ENCODE measurements at places on chromosomes 12 and 14.
A peak's percentile ranks its signal among the peaks of the same experiment; 100 is the strongest.

- DNase-seq, result no peak
These were observed 268.2 kb downstream of the DPF3 start for GRCh38 chr14:72625689-72626088.

GRCh38 chr12:71691504-71692129, 5.7 kb downstream of the TMEM19 start:
- DNase-seq, result no peak

- DNase-seq, result no peak
These were observed 294.8 kb upstream of the SOX5 start for GRCh38 chr12:24244231-24244630.

DNA sequence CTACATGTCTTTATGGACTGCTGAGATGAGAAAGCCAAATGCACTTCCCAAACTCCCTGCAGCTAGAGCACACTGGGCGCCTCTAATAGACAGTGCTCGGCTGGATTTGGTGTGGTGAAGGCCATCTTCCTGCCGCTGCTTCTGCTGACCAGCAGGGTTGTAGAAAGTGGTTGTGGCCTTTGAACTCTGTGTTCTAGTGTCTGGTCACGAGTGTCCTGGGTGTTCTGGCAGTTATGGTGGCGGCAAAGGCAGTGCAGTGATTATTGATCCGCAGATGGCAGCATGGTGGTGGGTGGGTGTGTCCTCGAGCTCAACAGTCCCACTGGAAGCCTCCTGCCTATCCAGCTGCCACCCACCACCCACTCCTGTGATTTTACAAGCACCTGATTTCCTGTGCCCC, 43.4 kb downstream of the SMIM41 start:
- DNase-seq, result no peak

- no peak for DNase-seq
These were observed 41.1 kb downstream of the ATXN2 start for GRCh38 chr12:111558107-111558376.

DNA sequence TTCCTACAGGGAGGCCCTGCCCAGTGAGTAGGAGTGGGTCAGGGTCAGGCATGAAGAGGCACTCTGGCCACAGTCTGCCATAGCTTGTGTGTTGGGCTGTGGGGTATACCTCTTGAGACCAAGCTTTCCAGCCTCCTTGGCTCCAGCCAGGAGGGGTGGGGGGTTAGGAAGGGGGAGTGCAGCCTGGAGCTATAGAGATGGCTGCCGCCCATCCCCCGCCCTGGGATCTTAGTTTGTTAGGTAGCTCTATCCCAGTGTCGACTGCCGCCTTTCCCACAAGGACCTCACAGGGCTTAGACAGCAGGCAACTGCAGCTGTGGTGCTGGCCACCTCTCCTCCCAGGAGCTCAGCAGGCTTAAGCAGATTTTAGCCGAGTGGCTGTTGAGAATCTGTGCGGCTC, 216.4 kb downstream of the PLCZ1 start:
- no peak for DNase-seq

GRCh38 chr12:38744041-38744440, 161.3 kb downstream of the CPNE8 start:
- no peak for DNase-seq

DNA sequence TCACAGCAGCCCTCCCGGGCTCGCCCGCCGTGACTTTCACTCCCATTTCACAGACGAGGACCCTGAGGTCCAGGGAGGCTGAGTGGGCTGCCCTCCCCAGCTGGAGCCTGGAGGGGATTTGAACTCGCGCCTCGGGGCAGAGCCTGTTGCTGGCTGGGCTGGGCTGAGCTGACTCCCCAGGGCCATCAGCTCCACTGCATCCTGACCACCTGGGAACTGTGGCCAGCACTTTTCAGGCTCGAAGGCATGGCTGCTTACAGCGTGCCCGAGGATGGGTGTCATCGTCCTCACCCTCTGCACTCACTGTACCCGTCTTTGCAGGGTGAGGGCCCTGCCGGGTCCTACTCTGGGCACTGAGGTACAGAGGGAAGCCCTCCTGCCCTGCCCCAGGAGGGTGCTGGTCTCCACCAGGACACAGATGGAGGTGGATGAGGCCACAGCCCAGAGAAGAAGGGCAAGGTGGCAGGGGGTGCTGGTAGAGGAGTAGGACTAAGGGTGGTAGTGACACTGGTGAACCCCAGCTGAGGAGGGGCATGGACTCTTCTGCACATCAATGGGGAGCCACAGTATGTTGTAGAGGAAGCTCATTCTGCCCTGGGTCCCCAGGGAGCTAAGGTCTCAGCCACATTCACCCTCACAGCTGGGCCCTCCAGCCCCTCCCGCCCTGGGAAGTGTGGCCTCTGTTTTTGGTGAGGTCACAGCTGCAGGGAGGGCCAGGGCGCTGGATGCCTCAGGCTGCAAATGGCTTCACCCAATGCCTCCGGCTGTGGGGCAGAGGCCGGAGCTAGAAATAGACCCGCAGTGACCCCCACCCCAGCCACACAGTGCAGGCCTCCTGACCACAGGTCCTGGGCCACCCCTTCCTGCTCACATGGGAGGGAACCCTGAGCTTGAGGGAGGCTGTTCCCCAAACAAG, 365.1 kb upstream of the SFSWAP start:
- no peak for DNase-seq

DNA sequence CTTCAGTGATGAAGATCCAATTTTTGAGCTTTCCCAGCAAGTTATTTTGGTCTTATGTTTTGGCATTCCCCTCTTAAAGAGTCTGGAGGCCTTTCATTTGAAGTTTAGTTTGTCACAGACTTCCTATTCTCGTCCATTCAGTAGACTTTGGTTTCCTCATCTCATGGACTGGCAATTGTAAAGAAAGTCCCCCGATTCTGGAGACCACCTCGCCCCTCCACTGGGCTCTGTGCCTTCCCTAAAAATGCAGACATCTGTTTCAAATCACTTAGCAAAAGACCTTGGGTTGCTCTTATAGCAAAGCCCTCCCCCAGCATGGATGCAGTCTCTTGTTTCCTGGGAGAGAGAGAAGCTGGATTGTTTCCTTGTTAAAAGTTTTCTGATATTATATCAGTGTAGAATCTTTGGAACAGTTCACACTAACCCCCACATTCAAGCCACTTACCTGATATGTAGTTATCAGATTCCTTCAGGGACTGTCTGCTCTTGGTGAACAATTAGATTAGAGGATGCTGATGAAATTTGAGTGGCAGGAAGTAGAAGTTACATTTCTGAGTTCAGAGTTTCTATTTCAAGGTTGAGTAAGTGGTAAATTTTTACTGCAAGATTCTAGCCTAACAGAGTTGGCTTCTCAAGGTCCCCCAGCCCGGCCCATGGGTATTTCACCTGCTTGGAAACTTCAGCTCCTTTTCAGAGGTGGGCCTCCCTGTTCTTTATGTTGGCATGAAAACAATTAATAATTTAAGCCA, 56.3 kb downstream of the PLXNC1 start:
- no peak for DNase-seq

DNA sequence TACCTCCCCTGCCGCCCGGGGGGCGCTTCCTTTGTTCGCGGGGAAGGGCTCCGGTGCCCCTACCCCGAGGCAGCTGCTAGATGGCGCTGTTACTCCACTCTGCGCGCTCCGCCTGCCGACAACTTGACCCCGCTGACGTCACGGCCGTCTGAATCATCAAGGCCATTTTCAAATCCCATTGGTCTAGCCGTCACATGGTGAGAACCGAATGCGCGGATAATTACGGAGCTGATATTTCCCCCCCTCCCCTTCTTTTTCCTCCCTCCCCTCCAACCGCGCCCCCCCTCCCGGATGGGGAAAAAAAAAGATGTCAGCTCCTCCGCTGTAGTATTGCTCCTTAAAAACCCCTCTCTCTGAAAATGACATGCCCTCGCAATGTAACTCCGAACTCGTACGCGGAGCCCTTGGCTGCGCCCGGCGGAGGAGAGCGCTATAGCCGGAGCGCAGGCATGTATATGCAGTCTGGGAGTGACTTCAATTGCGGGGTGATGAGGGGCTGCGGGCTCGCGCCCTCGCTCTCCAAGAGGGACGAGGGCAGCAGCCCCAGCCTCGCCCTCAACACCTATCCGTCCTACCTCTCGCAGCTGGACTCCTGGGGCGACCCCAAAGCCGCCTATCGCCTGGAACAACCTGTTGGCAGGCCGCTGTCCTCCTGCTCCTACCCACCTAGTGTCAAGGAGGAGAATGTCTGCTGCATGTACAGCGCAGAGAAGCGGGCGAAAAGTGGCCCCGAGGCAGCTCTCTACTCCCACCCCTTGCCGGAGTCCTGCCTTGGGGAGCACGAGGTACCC, at the start of gene HOXC10:
HOXC10 (plus strand) TSS at position 246 of the 791 bp plus-strand sequence; CDS start at position 360, 114 bp downstream.
- peak; percentile 77 for DNase-seq

GRCh38 chr14:95322651-95323050, 2.9 kb upstream of the CLMN start:
- no peak for DNase-seq

- DNase-seq, result no peak
These were observed 112.6 kb upstream of the CNTN1 start for GRCh38 chr12:40579687-40580086.

- no peak for DNase-seq
These were observed 7.3 kb upstream of the TMEM119 start for GRCh38 chr12:108605000-108605689.

DNA sequence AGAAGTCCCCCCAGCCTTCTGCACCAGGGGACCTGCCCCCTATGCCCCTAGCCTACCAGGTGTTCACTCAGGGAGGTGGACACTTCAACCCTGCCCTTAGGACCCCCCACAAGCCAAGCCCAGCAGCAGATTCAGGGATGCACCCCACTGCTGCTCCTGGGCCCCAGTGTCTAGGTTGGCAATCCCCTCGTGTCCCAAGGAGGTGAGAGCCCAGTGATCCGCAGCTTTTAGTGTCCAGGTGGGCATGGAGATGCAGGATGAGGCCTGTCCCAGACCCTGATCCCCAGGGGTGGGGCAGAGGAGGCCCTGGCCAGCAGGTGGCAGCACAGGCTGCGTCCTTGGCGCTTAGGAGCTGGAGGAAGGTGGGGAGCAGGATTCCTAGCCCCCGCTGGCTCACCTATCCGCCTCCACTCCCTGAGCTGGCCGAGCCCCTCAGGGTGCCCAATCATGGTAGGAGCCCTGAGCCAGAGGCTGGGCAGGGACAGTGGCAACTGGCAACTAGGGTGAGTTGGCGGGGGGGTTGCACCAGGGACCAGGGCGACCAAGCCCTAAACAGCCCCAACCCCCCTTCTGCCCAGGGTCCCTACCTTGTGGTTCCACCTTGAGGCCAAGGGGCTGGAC, 4.1 kb downstream of the CKB start:
- DNase-seq, result peak; percentile 32

GRCh38 chr12:79183926-79184325, 319.4 kb downstream of the SYT1 start:
- DNase-seq, result no peak

DNA sequence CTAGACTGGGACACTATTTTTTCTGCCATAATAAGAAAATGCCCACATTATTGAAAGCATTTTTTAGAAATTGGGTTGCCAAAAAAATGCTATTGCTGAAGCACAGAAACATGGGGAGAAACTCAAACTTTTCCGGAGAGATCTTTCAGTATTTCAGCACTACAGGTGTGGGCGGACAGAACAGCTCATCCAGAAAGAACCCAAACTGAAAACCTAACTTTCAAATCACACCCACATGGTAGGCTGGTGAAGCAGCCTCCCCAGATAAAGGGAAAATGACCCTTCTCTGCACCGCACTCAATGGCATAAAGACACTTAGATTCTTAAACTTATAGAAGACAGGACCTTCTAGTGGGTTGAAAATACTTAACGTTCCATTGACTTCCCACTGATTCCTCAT, 62.3 kb upstream of the TMPO start:
- DNase-seq, result no peak

GRCh38 chr14:27314231-27314630, 716.4 kb upstream of the NOVA1 start:
- DNase-seq, result no peak

GRCh38 chr12:87943023-87943422, 86.2 kb downstream of the C12orf50 start:
- DNase-seq, result no peak

DNA sequence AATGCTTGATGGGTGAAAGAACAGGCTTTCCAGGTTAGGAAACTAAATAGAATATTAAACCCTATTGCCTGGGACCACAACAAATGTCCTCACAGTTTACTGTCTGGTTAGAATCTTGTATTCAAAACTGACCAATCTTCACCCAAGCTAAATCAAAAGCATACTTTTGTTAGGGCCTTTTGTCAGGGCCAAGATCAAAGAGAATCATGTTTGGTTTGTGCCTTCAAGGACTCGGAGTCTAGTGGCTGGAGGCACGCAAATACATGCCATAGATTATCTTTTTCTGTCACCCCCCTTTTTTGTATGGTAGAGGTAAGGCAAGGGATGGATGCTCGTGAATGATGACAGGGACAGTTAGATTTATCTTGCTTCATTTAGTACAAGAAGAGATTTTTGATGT, 51.1 kb upstream of the AKAP6 start:
- DNase-seq, result no peak

DNA sequence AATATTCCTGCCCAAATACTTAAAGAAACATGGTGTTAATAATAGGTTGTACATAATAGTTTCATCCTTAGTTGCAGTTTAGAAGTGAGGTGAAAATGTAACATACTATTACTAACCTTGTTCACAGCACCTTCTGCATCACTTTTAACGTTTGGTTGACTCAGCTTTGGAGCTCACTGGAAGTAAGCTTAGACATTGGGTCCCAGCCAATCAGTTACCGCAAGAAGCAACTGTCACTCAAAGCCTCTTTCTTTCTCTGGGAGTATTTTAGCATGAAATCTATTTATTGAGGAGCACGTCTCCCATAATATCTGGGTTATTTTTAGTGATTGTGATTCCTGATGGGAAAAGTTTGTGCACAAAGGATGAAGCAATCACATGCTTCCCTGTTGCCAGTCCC, 472.6 kb downstream of the SNAPC1 start:
- DNase-seq, result no peak
